ENCODE measurements at places on chromosomes 2 and 18. TPM values are rescaled to one million over a fixed set of nuclear protein-coding genes. Genes with fewer than 3 reads are reported as not detected.

Gene TEX44
- not detected for total RNA-seq

Gene WDR7
- total RNA-seq: 35.9 TPM

Gene TMSB10
- 3,578 TPM for total RNA-seq

Gene GATA6
- not detected for total RNA-seq

Gene FAM228A
- not detected for total RNA-seq

Gene SLC39A6
- 29.4 TPM for total RNA-seq

Gene DCTN1
- 98.3 TPM for total RNA-seq

Gene ATOH8
- 0.40 TPM for total RNA-seq

Gene PMAIP1
- total RNA-seq: 54.7 TPM

Gene TMEM198
- total RNA-seq: 1.8 TPM

Gene SKOR2
- not detected for total RNA-seq

Gene DCC
- not detected for total RNA-seq

Gene EGR4
- 0.09 TPM for total RNA-seq

Gene CCBE1
- not detected for total RNA-seq

Gene COQ10B
- 25.9 TPM for total RNA-seq

Gene SCYGR4
- total RNA-seq: not detected

Gene VWA3B
- total RNA-seq: not detected

Gene CHPF
- total RNA-seq: 14.2 TPM

Gene MYCN
- total RNA-seq: not detected

Gene KCNE4
- total RNA-seq: not detected

Gene DSG1
- total RNA-seq: not detected

Gene IL1RL2
- total RNA-seq: not detected

Gene CCDC68
- total RNA-seq: not detected

Gene FMNL2
- 0.56 TPM for total RNA-seq

Gene UBE2E3
- 49.6 TPM for total RNA-seq

Gene COL6A3
- 1.5 TPM for total RNA-seq

Measured in activated CD8-positive, alpha-beta memory T cell treated with anti-CD3 and anti-CD28 coated beads, Interleukin-2, amount 10 ng/mL, durations not matched to agents 7 days and 5 days (primary cell).